ENCODE measurements at places on chromosomes 1 and 21. TPM values are rescaled to one million over a fixed set of nuclear protein-coding genes. Genes with fewer than 3 reads are reported as not detected.
A peak's percentile ranks its signal among the peaks of the same experiment; 100 is the strongest.

Gene C1QA
- total RNA-seq, result not detected

Gene OR2M5
- not detected for total RNA-seq

- DNase-seq, result no peak
These were observed 28.8 kb downstream of the PADI6 start for GRCh38 chr1:17400725-17401341.

Gene FBXO2
- total RNA-seq, result 3.5 TPM

GRCh38 chr21:25581582-25581981 is 25.7 kb downstream of the MRPL39 start:
- no peak for DNase-seq

- peak; percentile 41 for DNase-seq
These were observed 51.2 kb upstream of the SYNC start for GRCh38 chr1:32753532-32754316.

Gene IQGAP3
- not detected for total RNA-seq

Gene FNDC10
- 1.1 TPM for total RNA-seq

- no peak for DNase-seq
These were observed 9.2 kb downstream of the DDI2 start for GRCh38 chr1:15626269-15626950.

- peak; percentile 79 for DNase-seq
These were observed 9.1 kb downstream of the TLR5 start for GRCh38 chr1:223133824-223134435.

GRCh38 chr1:32263744-32264143 is 12.7 kb downstream of the LCK start:
- peak; percentile 57 for DNase-seq

- DNase-seq, result no peak
These were observed 37.5 kb downstream of the XCL2 start for GRCh38 chr1:168506204-168506819.

Gene ABCA4
- total RNA-seq, result not detected

- DNase-seq, result no peak
These were observed 7.3 kb downstream of the SLC45A3 start for GRCh38 chr1:205672970-205673369.

Gene MIXL1
- not detected for total RNA-seq

GRCh38 chr1:231310391-231310934 is 27.2 kb downstream of the EXOC8 start:
- no peak for DNase-seq

Gene L1TD1
- not detected for total RNA-seq

DNA sequence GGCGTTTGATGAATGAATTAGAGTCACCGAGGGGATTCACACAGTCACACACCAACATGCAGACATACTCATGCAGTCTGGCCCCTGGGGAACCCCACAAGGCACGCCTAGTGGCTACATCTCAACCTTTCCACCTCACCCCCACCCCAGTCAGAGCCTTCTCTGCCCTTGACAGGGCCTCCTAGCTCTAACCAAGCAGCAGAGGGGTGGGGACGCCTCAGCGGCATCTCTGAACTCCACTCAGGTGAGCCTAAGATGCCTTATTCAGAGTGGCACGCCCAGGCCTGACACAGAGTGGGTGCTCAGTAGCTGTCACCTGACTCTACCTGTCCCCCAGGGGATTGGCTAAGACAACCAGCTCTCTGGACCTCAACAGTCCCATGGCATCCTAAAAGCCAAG is 3.7 kb upstream of the SDC3 start:
- DNase-seq, result no peak

Gene SYTL1
- 113 TPM for total RNA-seq

DNA sequence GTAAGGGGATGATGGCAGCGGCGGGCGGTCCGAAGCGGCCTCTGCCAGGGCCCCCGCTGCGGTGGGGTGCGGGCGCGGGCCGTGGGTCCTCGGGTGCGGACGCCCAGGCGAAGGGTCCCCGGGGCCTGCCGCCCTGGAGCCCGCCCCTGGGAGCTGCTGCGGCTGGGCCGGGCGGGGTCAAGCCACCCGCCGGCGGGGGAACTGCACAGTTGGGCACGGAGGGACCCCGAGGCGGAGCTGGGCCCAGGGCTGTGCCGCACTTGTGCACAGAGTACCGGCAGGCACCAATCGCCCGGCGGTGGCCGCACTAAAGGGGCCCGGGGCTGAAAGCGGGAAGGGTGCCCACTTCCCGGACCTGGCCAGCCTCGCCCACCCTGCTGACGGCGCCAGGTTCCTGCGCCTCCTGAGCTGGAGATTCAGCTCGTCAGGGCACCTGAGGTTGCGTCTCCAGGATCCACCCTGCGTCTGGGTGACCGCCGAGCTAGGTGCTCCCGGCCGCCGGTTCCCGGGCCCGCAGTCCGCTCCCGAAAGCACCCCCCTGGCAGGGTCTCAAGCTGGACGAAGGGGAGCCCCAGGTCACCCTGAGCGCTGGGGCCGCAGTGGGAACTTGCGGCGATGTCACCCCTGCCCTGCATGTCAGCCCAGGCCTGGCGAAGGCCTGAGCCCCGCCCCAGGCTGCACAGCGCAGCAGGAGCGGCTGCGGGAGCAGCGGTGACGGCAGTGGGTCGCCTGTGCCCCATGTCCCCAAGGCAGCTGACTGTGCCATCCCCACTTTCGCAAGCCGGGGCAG is 56.7 kb upstream of the ETV3 start:
- DNase-seq, result no peak

DNA sequence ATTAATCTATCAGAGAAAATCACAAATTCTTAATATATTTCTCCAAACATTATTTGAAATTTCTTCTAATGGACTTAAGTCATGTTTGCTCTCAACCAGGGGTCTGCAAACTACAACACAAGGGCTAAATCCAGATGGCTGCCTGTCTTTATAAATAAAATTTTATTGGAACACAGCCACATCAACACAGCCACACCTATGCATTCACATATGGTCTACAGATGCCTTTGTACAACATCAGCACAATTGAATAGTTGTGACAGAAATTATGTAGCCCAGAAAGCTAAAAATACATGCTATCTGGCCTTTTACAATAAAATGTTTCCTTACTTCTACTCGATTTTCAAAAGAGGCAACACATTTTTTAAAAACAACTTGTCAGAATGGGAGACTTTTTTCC is 103.9 kb downstream of the DPYD start:
- DNase-seq, result no peak

Gene PRAMEF14
- total RNA-seq, result not detected

GRCh38 chr1:244354810-244355278 is 96.9 kb downstream of the ADSS2 start:
- no peak for DNase-seq

DNA sequence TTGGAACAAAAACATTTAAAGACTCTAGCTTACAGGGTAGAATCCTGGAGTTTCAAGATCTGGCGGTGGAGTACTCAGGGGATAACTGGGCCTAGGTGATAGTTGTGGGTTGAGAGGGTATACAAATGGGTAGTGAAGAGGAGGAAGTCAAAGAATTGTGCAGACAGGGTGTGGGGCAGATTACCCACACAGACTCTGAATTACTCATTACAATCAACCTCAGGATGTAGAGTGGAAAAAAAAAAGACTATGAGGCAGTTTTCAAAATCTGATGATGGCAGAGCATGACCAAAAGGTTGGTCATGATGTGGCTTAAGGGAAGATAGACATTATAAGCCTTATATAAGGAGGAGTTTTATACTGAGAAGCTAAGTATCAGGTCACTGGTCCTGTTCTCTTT is 44.1 kb upstream of the GLIS1 start:
- DNase-seq, result no peak

DNA sequence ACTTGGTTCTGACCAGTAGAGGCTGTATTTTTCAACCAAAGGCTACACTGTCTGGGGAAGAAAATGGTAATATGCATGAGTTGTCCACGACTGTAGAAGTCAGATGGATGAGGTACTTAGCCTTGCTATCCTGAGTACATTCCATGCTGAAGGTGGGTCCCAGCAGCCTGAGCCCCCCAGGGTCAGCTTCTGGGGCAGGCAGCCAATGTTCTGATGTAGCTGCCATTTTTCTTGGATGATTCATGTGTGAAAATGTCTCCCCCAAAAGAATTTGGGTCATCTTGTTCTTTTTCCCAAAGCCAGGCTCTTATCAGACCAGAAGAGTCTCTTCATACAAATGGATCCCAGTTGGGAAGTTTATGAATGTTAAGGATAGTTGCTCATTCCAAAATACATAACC is 172.2 kb upstream of the UBE2U start:
- no peak for DNase-seq

Gene ADAMTS1
- total RNA-seq, result not detected

- no peak for DNase-seq
These were observed 33.6 kb downstream of the SPAG17 start for GRCh38 chr1:118151312-118151937.

Gene MATN1
- 6.6 TPM for total RNA-seq

Gene HCRTR1
- total RNA-seq, result not detected

Gene KIF21B
- 62.2 TPM for total RNA-seq

DNA sequence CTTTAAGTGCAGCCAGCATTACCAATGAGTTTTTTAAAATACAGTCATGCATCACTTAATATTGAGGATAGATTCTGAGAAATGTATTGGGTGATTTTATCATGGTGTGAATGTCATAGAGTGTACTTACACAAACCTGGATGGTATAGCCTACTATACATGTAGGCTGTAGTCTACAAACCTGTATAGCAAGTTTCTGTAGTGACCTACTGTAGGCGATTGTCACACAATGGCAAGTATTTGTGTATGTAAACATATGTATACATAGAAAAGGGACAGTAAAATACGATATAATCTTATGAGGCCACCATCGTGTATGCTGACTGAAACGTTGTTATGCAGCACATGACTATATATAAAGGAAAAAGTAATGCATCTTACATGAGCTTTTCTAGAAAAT is 48.2 kb downstream of the RPE65 start:
- DNase-seq, result no peak

- no peak for DNase-seq
These were observed 82.7 kb upstream of the KCTD3 start for GRCh38 chr1:215484171-215484939.

Gene WNT3A
- total RNA-seq, result not detected

Gene HES5
- not detected for total RNA-seq

GRCh38 chr1:229164836-229165735 is 105.8 kb upstream of the RAB4A start:
- DNase-seq, result no peak

Gene GNG4
- total RNA-seq, result 0.08 TPM

GRCh38 chr1:7469255-7469938 is 301.7 kb upstream of the VAMP3 start:
- DNase-seq, result no peak

DNA sequence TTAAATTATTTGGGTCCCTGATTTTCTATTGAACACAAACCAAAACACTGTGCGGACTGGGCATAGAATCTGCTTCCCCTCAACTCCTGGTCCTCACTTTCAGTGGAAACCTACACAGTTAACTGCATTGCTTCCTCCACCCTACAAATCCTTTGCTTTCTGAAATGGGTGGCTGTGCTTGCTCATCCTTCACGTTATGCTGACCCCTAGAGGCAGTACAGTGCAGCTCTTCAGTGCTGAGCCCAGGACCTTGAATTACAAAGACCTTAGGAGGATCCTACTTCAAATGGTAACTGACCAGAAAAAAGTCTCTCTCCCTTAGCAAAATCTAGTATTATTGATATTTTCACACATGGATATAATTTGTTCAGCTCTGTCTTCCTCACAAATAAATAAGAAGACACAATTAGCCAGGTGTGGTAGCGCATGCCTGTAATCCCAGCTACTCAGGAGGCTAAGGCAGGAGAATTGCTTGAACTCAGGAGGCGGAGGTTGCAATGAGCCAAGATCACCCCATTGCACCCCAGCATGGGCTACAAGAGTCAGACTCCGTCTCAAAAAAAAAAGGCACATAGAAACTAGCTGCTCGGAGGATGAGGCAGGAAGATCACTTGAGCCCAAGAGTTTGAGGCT is 63.4 kb upstream of the L1TD1 start:
- peak; percentile 7 for DNase-seq

- no peak for DNase-seq
These were observed 11.4 kb downstream of the ZBTB48 start for GRCh38 chr1:6591222-6591621.

DNA sequence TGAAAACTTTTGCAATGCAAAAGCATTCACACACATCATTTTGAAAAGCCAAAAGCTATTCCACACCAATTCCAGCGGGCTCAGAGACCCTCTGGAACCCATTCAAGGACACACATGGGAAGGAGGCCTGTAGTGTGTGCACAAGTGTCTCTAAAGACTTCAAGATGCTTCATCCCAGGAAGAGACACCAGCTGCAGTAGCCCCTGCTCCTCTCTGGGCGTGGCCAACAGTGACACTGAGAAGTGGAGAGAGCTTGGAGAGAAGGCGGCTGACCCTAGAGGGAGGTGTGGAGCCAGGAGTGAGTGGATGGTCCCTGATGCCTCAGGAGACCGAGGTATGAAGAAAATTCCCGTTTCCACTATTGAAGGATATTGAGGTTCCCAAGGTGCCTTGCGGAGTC is 14.9 kb upstream of the TNNI1 start:
- no peak for DNase-seq

- DNase-seq, result no peak
These were observed 23.3 kb downstream of the ACOT11 start for GRCh38 chr1:54571326-54571725.

Data from CD8-positive, alpha-beta T cell (primary cell).